ENCODE measurements at places on chromosomes 1 and 21.

- DNase-seq: no peak
Observed at GRCh38 chr1:15559189-15559810, 25.6 kb downstream of the AGMAT start.

GRCh38 chr1:168974611-168975010 is 131.9 kb upstream of the ATP1B1 start:
- DNase-seq: no peak

- DNase-seq: no peak
Observed at GRCh38 chr1:200755456-200755855, 16.8 kb downstream of the CAMSAP2 start.

GRCh38 chr1:88890791-88891317 is 513 bp downstream of the GTF2B start:
- DNase-seq: no peak

DNA sequence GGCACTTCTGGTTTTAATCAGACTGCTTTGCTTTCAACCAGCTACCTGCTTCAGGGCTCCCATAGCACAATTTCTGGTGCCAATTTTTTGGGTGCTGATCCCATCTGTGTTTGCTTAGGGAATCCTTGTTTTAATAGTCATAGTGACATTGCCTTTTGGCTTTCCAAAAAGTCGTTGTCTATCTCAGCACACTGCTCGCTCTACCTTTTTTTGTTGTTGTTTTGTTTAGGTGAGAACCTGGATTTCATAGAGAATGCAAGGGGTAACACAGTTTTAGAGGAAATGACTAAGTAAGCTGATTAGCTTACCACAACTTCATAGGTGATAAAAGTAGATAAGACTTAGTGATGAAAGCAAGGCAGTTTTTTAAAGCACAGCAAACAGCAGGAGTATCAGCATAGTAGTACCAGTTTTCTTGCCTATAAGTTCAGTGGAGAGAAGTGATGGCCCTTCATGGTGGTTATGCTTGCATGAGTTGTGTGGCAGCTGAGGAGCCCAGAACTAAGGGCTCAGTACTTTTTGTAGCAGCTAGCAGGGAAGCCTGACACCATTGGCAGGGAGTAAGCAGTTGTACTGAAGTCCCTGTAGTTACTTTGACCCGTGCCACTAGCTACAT is 31.3 kb downstream of the NEK7 start:
- DNase-seq: no peak

DNA sequence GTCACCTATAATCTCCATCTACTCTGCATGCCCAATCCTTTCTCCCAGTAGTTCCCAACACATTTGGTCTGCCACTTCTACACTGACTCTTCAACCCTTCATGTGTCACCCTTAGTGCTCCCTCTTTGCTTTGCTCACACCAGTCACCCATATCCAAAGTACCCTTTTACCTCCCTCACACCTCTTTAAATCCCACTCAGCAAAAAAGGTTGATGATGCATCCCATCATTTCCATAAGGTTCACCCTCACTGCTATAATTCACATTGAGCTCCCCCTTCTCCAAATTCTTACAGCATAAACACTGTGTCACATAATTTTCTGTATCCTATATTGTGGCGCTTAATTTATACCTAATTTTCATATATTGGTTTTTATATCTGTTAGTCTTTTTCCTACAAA is 83.8 kb upstream of the ATP1B1 start:
- DNase-seq: no peak

DNA sequence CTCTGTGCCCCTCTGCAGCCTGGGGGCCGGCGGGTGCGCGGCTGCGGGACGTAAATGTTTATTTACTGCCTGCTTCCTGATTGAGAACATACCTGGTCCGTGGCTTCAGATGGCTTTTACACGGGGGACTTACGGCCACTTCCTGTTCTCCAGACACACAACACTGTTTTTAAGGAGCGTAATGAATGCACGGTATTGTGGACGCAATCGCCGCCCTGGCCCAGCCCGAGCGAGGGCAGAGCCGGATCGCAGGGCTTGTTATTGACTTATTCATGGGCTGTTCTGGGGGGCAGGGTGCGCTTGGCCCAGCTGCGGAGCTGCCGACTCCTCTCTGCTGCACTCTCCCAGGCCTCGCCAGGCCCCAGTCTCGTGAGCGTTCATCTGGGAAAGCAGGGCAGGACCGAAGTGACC is 52.8 kb upstream of the ACTRT2 start:
- DNase-seq: no peak

DNA sequence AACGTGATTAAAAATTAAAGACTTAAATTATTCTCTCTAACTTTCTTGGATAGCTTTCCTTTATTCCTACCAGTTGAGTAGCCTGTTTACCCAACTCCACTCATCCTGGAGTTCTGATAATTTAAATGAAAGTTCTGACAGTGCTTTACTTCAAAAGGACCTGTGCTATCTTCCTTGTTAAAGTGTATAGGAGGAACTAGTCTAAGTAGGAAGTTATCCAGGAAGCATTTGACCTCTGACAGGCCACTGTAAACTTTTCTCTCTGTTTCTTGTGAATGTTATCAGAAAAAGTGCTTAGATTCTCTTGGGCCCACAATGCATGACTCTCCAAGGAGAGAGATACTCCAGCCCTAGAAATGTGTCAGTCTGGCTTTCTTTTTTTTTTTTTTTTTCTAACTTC is 9.2 kb downstream of the UAP1 start:
- DNase-seq: no peak

GRCh38 chr1:89965193-89965768 is 29.6 kb upstream of the ZNF326 start:
- DNase-seq: no peak

GRCh38 chr1:171743081-171743870 is 1.4 kb upstream of the VAMP4 start:
- no peak for DNase-seq

GRCh38 chr1:234683861-234684632 is 74.1 kb upstream of the IRF2BP2 start:
- DNase-seq: no peak

DNA sequence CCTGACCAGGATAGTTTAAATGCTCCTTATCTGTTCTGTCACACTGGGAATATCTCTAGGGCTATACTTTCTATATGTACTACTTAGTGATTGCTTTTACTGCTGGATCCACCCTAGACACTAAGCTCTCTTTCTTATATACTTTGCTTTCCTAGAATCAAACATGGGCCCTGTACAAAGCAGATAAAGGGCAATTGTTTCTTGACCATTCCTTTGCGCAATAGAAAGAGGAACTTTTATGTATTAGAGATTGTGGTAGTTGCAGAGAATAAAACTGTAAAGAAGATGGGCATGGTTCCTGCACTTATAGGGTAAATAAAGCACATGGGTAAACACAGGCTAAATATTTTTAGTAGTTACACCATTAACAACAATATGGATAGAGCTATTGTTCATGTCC is 58.8 kb downstream of the ATP6V1G3 start:
- no peak for DNase-seq

All from stimulated activated CD4-positive, alpha-beta T cell treated with anti-CD3 and anti-CD28 coated beads, Interleukin-1b, Interleukin-23, amount 100 ng/mL, for 1 hour (primary cell).